ENCODE measurements at places on chromosomes 4 and X.

DNA sequence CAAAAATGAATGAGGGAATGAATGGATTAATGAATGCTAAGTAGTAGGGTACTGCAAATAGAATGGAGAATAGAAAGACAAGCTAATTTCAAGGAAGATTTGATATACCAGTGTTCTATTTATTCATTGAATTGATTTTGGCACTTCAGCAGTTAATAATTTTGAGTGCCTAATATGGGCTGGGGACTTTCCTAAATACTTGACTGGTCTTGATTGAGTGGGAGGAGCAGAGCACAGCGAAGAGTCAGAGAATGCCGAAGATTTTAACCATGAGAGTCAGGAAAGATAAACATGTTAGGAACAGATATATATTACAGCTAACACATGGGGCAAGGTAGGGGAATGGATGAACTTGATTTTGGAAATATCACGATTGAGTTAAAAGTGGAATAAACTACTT is 10.6 kb downstream of the IL15 start:
- no peak for DNase-seq

DNA sequence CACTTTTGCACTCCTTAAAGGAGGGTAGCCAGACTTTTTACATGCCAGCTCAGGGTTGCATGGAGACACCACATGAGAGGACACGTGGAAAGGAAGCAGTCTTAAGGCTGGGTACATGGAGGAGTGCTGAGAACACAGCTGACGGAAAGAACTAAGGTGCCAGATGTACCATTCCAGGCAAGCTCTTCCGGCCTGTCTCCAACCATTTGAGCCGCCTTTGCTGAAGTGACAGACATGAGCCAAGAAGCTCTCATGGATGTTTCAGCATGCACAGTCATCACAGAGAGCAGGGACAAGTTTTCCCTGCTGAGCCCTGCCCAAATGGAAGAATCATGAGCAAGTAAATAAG is 83.4 kb upstream of the BMP2K start:
- no peak for DNase-seq

GRCh38 chr4:46974891-46975543 is 18.4 kb downstream of the GABRA4 start:
- DNase-seq, result no peak

GRCh38 chr4:31362756-31363155 is 642.6 kb downstream of the PCDH7 start:
- no peak for DNase-seq

DNA sequence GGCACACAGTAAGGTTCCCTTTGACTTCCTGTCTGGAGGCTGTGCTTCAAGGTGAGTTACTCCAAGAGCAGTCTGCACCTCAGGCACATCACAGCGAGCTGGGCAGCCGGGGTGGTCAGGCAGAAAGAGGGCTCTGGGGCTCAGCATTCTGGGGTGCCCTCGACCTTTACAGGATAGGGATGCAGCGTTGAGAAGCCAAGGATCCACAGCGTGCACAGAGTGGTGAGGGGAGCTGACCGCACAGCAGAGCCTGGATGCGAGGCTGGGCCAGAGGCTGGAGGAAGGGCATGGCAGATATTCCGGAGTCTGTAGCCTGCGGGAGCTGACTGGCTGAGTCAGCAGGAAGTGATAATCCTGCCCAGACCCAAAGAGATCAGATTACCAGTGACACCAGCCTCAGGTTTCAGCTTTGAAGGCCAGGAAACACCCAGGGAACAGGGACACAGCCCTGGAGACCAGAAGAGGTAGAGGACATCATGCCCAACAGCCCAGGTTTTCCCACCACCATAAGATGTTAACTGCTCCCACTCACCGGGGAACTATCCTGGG is 38.4 kb upstream of the PDLIM3 start:
- no peak for DNase-seq

- DNase-seq, result no peak
Measured at GRCh38 chr4:141255016-141255415, 34.3 kb downstream of the ZNF330 start.

DNA sequence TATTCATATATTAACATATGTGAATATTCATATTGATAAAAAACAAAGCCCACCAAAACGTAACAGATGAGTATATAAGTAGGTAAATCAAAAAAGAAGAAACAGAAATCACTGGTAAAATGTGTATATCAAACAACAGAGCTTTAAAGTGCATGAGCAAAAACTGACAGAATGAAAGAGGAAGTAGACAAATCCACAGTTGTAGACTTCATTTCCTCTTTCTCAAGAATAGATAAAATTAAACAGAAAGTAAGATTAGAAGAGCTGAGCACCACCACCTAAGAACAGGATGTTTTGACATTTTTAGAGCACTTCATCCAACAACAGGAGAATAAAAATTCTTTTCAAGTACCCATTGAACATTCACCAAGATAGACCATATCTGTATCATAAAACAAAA is 64.6 kb downstream of the CNKSR2 start:
- no peak for DNase-seq

DNA sequence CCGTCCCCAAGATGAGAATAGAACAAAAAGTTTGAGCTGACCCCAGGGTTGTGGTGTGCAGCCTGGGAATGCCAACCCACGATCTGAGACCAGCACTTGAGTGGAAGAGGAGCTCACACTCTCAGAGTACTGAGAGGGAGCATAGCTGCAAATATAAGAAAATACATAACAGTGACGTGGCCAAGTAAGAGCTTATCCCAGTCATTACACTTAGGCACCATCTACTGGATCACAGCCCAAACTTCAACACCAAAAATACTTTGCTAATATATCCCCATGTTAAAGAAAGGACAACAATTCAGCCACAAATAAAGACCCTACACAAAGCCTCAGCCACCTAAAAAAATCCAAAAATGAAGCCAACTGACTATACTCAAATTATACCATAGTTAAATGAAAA is 33.3 kb upstream of the CXCL6 start:
- DNase-seq, result no peak
